ENCODE measurements at places on chromosomes 1 and 21. TPM values are rescaled to one million over a fixed set of nuclear protein-coding genes. Genes with fewer than 3 reads are reported as not detected.

DNA sequence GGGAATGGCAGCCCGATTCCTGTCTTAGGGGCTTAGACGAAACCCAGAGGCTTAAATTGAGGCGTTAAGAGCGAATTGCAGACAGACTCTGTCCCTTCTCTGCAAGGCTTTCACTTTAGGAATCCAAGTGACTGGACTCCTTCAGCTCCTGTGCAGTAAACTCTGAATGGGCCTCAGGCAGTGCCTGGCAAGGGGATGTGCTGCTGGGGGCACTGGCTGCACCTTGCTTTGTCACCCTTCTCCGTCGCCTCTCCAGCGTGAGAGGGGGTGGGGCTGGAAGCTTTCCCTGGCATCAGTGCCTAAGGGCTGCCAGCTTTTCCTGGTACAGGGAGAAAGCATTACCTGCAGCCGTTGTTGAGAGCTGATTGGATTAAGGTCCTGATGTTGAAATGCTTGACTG is 39.9 kb upstream of the NFASC start:
- DNase-seq: no peak

SH2D5 gene
- total RNA-seq: 11.2 TPM

- DNase-seq: no peak
Measured at GRCh38 chr21:33940164-33940880, 24.7 kb upstream of the ATP5PO start.

DNA sequence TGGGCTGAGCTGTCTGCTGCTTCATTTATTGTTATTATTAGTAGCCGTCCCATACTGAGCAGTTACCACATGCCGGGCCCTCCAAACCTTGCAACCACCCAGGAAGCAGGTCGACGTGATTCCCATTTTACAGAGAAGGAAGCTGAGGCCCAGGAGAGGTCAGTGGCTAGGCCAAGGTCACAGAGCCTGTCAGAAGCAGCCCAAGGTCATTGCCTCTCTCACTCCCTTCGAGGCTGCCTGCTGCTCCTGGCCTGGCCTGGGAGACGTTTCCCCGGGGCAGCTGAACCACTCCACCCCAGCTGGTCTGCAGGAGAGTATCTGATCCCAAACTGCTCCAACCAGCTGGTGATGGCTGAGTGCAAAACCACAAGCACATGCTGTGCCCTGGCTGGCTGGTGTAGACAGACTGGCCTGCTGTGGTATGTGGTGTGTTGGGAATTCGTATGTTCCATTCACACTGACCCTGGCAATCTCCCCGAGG is 6.5 kb downstream of the PADI4 start:
- DNase-seq: no peak

DNA sequence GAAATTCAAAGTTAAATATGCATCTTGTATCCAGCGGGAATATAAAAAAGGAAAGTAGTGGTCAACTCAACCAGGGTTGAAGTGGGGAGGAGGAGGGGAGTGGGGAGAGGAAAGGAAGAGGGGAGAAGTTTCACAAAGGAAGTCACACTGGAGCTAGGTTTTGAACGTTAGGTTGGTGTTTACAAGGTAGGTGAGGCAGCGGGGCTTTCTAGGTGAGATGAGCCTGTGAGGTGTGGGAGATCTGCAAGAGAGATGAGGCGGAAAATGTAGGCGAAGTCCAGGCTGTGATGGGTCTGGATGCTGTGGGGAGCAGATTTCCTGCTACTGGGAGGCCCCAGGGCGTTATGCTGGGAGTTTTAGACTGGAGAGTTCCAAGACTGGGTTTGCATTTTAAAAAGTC is 36.1 kb upstream of the IL20 start:
- no peak for DNase-seq

PADI6 gene
- not detected for total RNA-seq

All from PC-3 (cell line).